ENCODE measurements at places on chromosomes 5 and 9. TPM values are rescaled to one million over a fixed set of nuclear protein-coding genes. Genes with fewer than 3 reads are reported as not detected.

GPSM1 gene
- total RNA-seq = 7.0 TPM

DIPK1B gene
- 0.10 TPM for total RNA-seq

OR1N2 gene
- not detected for total RNA-seq

GPR151 gene
- not detected for total RNA-seq

SLC2A8 gene
- 1.7 TPM for total RNA-seq

Data from activated naive CD4-positive, alpha-beta T cell treated with anti-CD3 and anti-CD28 coated beads, Interleukin-2, amount 10 ng/mL, durations not matched to agents 5 hours and 36 hours (primary cell).